ENCODE measurements at places on chromosomes 5 and 9.

DNA sequence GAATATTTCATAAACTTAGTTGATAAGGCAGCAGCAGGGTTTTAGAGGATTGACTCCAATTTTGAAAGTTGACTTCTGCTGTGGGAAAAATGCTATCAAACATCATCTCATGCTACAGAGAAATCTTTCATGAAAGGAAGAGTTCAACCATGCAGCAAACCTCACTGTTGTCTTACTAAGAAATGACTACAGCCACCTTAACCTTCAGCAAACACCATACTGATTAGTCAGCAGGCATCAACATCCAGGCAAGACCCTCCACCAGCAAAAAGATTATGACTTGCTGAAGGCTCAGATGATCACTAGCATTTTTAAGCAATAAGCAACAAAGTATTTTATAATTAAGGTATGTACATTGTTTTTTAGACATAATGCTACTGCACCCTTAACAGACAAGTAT is 7.6 kb downstream of the TMEM174 start:
- DNase-seq: no peak

DNA sequence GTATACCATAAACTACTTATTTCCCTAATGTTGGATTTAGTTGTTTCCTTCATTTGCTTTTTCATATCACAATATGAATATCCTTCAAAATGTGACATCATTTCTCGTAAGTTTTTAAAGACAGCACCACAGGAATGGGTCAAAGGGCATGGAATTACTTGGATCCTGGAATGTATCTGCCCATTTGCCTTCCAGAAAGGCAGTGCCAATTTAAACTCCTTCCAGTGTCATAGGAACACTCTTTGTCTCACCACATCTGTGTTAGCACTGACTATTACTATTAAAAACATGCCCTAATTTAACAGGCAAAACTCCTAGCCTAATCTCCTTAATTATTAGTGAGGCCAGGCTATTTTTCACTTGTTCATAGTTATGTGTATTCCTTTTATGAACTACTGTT is 58.0 kb downstream of the SPTLC1 start:
- no peak for DNase-seq

DNA sequence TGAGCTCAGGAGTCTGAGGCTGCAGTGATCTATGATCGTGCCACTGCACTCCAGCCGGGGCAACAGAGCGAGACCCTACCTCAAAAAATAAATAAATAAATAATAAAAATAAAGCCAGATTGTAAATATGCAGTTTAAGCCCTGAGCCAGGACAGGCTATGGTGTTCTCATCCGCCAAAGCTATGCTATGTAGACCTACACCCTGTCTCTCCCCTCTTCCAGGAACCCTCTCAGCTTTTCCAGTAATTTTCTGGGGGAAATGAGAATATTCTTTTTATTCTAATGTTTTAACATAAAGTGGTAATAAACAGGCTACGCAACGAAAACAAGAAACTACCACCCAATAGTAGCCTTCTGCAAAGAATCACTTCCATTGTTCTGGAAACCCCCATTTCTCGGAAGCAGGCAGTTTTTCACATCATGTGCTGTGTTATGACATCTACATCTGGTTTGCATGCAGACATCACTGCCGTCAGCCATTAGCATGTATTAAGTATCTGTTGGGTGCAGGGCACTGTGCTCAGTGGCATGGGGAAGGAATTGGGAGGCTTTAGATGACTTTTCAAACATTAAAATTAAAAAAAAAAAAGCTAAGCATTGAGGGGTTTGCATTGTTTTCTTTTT is 38.0 kb upstream of the F2R start:
- DNase-seq: no peak

- no peak for DNase-seq
Observed at GRCh38 chr9:105341434-105342146, 97.1 kb downstream of the SLC44A1 start.

- peak; percentile 57 for DNase-seq
Observed at GRCh38 chr9:96612105-96612965, 7.3 kb downstream of the CDC14B start.

GRCh38 chr9:79615038-79615437 is 43.3 kb downstream of the TLE4 start:
- no peak for DNase-seq

GRCh38 chr5:107461770-107462169 is 209.0 kb downstream of the EFNA5 start:
- no peak for DNase-seq

DNA sequence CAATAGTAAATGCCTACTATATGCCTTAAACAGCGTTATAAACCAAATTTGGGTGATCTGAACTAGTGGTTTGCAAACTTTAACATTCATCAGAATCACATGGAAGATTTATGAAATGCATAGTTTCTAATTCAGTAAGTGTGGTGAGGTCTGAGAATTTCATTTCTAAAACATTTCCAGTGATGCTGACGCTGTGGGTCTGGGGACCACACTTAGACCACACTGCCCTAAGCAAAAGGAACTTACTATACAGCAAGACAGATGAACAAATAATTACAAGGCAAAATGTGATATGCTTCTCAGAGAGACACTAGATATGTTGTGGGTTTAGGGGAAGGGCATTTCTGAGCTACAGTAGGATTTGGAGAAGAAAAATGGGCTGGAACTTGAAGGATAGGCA is 72.6 kb downstream of the OXCT1 start:
- no peak for DNase-seq

DNA sequence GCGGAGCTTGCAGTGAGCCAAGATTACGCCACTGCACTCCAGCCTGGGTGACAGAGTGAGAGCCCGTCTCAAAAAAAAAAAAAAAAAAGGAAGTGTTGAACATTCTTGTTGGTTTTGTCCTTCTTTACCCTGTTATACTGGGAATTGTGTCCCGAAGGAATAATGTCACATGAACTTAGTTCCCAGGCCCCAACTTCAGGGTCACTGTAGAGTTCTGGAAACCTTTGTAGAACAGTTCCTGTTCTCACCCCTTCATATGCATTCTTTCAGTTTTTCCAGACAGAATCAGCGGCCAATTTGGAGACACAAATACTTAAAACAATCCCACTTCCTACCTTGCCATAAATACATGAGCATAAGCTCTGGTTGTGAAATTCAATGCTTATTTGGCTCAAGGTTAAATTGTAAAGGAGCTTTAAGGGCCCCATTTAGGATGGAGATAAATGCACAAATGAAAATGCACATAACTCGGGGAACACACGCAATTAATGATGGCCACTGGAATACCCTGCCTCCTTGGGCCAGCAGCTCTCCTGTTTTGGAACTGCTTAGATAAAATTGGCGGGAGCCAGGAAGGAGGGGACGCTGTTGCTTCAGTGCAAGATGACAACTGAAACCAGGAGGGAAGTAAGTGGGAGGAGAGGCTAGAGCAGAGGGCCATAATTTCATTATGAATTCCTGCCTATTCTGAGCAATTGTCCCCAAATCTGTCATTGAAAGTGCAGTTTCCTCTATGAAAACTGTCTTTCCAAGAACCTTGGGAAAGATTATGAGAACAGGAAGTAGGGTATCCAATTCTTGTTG is 153.7 kb downstream of the FGF1 start:
- DNase-seq: no peak

GRCh38 chr5:90111364-90112032 is 298.1 kb downstream of the CETN3 start:
- DNase-seq: no peak

- DNase-seq: no peak
Observed at GRCh38 chr5:151284392-151284967, 19.1 kb downstream of the SLC36A3 start.

GRCh38 chr5:171129308-171129707 is 179.7 kb upstream of the TLX3 start:
- DNase-seq: no peak

GRCh38 chr5:124581738-124582560 is 164.5 kb downstream of the ZNF608 start:
- no peak for DNase-seq

DNA sequence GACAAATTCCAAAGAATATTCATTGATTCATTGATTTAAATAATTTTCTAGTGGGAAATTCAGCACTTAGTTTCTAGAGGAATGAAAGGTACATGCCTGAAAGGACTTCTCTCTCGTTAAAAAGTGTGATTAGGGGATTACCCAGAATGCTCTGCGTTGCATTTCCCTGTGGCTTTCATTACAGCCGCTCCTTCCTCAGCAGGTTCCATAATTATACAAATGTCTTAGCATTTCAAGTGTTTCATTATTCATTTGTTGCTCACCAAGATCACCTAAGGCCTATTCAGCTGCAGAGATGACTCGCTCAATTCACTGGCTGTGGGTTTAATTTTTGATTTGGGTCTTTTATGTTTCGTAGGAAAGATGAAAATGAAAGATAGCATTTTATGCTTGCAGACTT is 52.8 kb downstream of the SPATA31C2 start:
- no peak for DNase-seq

- no peak for DNase-seq
Observed at GRCh38 chr9:13352451-13352979, 73.0 kb upstream of the MPDZ start.

DNA sequence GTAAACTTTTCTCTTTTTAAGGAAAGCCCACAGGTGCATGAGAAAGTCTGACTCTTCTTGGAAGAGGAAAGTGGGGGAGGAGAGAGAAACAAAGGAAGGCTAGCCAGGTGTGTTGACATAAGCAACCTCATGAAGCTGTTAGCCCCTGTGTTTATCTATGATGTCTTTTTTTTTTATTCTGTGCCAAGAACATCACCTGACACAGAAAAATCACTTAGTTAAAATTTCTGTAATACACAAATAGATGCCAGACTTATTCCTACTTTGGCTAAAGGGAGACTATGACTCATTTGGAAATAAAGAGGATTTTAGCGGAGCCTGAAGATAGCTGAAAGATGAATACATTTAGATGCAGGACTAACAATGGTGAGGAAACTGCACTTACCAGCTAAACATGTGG is 58.3 kb downstream of the BAAT start:
- peak; percentile 46 for DNase-seq

- no peak for DNase-seq
Observed at GRCh38 chr9:120524038-120524437, 55.9 kb downstream of the CDK5RAP2 start.

DNA sequence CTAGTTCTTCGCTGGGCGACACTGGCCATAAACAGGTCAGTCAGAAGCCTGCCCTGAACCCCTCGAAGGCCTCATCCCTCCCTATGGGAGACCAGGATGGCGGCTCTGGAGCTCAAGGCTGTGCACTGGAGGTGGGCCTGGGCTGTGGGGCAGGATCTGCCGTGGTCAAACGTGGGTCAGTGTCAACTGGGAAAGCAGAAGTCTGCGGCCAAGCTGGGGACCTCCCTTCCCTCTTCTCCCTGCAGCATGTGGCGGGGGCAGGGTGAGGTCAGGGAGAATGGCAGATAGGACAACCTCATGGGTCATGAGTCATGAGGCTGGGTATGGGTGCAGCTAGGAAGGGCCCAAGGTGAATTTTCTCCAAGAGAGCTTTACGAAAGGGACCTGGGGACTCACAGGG is 132.9 kb downstream of the RXRA start:
- no peak for DNase-seq

DNA sequence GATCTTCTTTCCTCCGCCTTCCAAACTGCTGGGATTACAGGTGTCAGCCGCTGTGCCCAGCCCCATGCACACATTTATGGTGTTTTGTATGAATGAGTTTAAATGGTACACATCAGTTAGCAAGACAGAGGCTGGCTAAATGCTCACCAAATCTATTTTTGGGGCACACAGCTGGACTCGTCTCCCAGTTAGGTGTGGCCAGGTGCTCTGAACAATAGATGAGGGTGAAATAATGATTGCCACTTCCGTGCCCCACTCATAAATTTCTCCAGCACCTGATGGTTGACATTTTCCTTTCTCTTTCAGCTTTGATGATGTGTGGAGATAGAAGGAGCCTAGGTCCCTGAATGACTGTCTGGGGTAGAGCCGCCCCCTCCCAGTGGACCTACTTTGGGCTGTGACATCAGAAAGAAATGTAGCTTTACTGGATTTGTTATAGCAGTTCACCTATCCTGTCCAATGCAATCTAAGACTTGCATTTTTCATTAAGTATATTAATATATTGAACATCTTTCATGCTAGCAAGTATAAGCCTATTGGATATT is 8.6 kb upstream of the RAPGEF1 start:
- peak; percentile 54 for DNase-seq

GRCh38 chr9:105306351-105307140 is 62.1 kb downstream of the SLC44A1 start:
- DNase-seq: no peak

DNA sequence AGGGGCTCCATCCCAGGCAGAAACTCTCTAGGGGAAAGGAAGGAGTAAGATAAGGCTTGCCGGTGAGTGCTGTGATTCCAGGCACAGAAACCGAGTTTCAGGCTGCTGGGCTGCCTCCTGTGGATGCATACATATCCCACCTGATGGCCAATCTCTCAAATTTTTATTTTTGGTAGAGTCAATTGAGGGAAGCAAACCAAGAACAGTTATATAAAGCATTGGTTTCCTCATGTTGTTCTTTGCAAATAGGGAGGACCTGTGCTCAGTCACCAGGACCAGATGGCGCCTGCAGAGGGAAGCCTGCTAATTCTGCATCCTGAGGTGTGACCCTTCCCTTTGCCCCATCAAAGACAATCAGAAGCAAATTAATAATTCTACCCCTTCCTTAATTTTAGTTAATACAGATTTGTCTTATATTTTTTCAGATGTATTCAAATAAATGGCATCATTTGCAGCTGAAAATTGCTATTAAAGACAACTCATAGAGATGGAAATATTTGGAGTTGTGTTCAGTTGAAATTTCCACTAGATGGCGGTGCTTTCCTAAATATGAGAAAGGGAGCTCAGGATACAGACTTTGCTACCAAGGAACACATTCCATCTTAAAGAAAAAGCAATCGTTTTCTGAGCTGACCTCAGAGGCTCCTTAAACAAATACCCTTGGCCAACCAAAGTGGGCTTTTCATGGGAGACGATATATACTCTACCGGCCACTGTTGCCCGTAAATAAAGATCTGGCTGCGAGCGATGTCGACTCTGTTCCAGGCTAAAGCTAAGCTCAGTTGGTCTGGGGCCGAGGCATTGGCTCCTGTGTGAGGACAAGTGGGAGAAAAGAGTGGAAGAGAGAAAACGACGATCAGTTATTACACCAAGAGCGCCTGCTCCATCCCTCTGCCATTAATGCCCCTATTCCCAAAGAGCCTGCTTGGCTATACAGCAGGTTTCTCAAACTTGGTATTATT is 225.7 kb upstream of the KLF9 start:
- peak; percentile 27 for DNase-seq

GRCh38 chr9:82732928-82733327 is 330.0 kb downstream of the RASEF start:
- no peak for DNase-seq

- no peak for DNase-seq
Observed at GRCh38 chr5:172048170-172048422, 41.7 kb upstream of the FBXW11 start.

GRCh38 chr5:141100243-141100805 is at the start of gene PCDHB3:
TSS of gene PCDHB3 (plus strand) at chr5:141100473. CDS start at chr5:141100650, 177 bp downstream.
- no peak for DNase-seq

All from SHP77 (cell line).